Activated T-helper 1 cell treated with anti-CD3 and anti-CD28 coated beads, Interleukin-2, amount 50 U/mL, for 16 hours (primary cell): ENCODE measurements at places on chromosomes 5 and 9.

DNA sequence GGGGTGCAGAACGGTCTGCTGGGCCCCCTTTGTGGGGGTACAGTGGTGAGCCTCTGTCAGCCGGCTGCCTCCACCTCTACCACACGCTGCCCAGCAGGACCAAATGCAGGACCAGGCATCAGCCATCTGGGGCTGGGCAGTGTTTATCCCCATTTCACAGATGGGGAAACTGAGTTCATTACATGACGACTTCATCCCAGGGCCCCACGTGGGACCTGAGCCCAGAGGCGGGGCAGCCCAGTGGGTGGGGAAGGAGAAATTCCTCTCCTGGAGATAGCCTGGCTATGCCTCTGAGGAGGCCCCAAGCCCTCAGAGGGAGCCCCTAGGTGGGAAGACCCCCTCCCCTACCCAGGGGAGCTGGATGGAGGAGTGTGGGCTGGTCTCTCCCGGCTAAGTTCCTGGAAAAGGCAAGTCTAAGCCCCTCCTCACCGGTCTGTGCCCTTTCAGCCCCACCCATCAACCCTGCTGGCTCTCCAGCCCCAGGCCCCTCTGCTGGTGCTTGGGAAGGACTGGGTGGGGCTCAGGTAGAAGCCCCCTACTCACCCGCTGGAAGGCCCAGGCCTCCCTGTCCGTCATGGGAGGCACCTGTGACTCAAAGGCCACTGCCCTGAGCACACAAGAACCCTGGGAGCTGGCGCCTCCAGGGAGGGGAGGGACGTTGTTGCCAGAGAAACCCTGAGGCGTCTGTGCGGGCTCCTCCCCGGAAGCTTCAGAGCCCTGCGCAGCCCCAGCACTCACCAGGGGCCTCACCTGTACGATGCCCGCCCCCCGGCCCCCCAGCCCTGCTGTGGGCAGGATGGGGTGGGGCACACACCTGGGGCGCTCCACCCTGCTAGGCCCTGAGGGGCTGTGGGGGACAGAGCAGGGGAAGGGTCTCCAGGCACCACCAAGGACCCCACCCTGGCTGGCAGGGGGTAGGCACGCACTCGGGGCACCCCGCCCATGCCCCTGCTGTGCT is 7.4 kb upstream of the CCDC187 start:
- DNase-seq, result no peak

DNA sequence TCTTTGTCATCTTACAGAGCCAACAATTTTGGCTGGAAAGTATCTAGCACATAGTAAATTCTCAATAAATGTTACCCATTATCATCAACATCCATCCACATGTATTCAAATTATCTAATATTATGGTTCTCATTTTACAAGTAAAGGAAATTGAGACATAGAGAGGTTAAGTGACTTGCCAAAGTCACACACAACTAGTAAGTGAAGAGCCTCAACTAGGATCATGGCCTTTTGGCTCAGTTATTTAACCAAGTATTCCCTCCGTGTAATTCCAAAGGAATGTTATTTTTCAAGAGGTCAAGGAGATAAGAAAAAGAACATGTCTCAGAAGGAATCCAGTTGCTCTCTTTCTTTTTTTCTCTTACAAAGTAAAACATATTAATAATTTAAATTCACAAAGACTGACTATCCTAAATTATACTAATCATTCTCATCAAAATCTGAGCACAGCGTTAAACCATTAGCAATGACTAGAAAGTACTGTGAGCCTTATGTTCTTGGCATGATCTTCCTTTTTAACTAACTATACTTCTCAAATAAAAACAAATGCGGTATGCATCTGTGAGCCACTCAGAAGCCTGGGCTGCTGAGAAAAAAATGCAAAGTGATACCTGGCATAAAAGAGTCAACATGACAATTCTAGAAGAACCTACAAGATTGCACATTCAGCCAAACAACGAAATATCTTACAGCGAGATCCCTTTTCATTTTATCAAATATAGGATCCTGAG is 350.9 kb downstream of the GLIS3 start:
- no peak for DNase-seq

DNA sequence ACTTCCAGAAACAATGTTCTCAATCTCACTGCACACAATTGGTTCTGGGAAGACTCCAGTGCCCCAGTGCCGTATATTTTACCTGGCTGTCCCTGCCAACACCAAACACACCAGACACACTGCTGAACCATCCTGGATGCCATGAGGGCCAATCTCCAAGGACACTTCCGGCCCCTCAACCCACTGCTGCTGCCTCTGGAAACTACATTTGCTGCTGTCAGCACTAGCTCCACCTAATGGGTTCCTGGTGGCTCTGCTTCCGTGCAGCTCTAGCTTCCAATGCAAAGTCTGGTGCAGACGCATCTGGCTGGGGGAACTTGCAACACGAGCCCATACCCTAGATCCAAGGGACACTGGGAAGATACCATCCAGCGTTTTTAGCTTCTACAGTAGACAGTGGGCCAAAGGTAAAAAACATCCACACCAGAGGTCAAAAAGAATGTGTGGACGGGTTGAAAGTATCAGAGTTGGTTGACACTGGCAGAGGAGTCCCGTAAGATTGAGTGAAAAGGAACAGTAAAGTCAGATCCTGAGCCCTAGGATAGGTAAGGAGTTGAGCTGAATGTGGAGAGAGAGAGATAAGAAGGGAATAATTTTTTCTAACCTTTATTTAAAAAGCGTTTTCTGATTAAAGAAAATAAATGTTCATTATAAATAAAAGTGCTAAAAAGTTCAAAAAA is 99.7 kb upstream of the KIF2A start:
- no peak for DNase-seq

DNA sequence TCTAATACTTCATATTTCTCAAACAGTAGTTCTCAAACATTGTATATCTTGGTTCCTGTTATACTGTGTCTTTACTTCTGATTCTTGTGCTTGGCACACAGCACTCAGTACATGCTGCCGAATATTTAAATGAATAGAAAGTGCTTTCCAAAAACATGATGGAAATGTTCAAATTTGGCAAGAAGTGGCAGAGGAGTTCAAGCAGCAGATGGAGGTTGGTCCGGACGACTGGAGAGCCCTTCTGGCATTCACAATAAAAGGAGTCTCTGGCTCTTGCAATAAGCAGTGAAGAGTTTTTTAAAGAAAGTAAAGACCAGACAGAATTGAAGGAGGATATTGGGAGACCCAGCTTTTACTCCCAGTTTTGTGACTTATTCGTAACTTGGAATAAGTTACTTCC is 36.3 kb downstream of the TSTD2 start:
- no peak for DNase-seq

DNA sequence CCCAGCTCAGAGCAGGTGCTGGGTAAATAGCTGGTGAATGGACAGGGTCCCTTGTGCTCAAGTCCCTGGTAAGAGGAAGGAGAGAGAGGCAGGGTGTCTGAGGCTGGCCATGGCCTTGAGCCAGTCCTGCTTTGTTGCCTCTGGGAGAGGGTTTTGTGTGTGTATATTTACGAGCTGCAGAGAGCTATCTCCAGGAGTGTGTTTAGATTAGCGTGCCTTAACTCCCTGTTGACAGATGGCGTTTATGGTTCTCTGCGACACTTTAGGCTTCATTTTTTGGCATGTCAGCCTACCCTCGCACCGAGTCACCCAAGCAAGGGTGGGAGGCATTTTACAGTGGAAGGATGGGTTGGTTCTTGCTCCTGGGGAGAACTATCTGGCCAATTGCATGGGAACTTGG is 22.2 kb downstream of the HMCN2 start:
- no peak for DNase-seq

DNA sequence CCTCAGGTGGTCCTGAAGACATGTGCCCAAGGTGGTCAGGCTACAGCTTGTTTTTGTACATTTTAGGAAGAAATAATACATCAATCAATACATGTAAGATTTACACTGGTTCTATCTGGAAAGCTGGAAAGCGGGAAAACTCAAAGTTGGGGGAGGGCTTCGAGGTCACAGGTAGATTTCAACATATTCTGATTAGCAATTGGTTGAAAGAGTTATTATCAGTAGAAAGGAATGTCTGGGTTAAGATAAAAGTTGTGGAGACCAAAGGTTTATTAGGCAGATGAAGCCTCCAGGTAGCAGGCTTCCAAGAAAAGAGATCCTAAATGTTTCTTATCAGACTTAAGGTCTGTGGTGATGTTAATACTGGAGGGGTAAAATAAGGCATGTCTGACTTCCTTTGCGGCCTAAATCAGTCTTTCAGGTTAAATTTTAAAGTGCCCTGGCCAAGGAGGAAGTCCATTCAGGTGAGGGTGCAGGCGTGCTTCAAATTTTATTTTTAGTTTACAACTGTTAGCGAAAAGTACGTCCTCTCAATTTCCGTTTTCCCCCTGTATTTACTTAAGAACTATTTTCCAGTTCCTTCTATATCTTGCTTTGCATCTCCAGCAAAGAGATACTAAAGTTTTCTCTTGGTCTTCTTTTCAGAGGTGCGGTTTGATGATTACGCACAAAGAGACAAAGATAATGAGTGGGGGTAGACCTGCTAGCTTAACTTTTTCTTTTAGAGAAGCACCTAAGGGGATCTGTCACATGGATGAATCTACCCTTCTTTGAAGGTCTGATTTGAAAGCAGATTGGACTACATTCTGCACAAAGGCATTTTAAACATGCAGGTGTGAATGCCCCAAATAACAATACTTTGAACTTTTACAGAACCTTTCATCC is 578.6 kb downstream of the RAB3C start:
- DNase-seq, result no peak

- no peak for DNase-seq
These were observed 283.0 kb downstream of the CEMIP2 start for GRCh38 chr9:71485326-71485725.

DNA sequence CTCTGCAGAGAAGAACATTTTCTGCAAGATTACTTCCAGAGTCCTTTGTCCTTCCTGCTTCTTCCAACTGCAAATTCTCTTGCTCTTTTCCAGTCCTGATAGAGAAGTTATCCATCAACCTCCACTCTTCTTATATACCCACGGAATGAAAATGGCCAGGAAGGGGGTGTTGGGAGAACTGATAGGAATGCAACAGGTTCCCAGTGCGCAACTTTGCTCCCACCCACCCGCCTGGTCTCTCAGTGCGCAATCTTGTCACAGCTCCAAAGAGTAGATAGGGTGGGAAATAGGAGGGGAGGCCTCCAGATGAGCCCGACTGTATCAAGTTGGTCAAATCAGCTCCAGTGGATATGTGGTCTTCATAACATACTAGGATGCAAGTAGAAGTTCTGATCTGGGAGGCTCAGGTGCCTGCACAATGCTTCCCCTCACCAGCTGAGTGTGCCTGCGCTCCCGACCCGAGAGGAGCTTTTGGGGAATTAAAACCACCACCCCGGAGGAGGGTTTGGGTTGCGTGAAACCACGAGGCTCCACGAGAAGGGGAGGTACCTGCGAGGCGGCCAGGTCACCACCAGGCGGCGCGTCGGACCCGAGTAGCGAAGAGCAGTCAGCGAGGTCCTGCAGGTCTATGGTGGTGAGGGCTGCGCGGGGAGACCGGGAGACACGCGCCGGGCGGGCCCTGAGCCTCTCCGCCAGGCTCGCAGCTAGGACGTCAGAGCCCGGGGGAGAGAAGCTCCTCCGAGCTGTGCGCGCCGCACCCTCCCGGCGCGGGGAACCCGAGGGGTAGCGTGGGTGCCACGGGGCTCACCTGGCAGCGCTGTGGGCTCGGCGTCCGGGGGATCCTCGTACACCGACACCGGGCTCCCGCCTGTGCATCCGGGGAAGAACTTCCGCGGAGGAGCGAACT is 835 bp downstream of the MCIDAS start:
- no peak for DNase-seq

- no peak for DNase-seq
These were observed 17.1 kb upstream of the KIF12 start for GRCh38 chr9:114116126-114116747.
